Calu3 (cell line): ENCODE measurements at places on chromosomes 3 and 15. TPM values are rescaled to one million over a fixed set of nuclear protein-coding genes. Genes with fewer than 3 reads are reported as not detected.

- H3K36me3 ChIP-seq: peaks cover 5% of the 10 kb centered on the region
- H3K4me1 ChIP-seq: no peaks in the 10 kb centered on the region
- H3K27ac ChIP-seq: no peak overlapping the region
- no peak overlapping the region for H3K4me3 ChIP-seq
- H3K27me3 ChIP-seq: no peaks in the 10 kb centered on the region
Observed at GRCh38 chr3:45700570-45701073, 11.4 kb downstream of the SACM1L start.

GRCh38 chr3:16837602-16838001 is 47.2 kb upstream of the PLCL2 start:
- no peak overlapping the region for H3K27ac ChIP-seq
- H3K36me3 ChIP-seq: no peaks in the 10 kb centered on the region

The CCNB2 gene
- 72.5 and 86.4 TPM in 2 replicates for total RNA-seq

The IL16 gene
- not detected in 2 replicates for total RNA-seq

The ST8SIA2 gene
- not detected in 2 replicates for total RNA-seq
